NCI-H187 (cell line): ENCODE measurements at places on chromosomes 5 and 9.

DNA sequence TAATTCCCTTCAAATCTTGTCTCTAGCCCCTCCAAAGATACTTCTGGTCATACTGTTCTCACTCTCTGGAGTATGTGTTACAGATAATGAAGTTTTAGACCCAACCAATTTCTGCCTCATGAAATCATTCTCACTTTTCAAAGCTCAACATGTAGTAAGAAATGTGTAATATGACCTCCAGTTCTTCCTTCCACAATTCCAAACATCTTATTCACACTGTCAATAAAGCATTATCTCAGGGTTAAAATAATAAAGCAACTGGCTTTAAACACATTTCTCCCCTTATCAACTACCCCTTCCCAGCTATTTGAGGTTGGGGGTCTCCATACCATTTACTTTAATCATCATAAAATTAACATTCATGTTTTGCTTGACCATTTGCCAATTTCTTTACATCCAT lies 654.1 kb downstream of the RAB3C start:
- no peak for DNase-seq

DNA sequence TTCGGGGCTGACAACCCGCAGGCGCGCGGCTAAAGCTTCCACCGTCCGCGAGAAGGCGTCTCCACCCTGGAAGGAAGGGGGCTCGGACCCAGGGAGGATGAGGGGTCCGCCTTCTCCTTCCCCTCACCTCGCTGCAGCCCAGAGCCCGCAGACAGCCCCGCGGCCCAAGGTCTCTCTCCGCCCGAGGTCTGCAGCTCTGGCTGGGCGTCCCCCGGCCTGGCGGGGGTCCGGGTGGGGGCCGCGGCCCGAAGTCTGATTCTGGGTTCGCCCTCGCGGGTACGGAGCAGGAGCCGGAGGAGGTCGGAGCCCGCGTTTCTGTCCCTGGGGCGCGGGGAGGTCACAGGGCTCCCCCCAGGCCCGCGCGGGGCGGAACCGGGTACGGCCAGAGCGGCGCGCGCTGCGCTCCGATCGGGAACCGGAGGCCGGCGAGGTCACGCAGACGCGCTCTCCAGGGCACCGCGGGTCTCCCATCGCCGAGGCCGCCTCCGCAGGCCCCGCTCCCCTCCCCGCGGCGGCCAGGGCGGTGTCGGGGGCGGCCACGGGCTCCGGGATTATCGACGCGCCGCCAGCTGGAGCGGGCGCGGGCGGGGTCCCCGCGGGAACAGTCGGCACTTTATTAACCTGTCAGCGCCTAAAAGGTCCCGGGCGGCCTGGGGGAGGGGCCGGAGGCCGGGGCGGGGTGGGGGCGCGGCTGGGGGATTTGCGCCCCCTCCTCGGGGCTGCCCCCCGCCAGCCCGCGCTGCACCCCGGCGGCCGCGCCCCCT lies 11.6 kb downstream of the LHX3 start:
- DNase-seq: no peak

DNA sequence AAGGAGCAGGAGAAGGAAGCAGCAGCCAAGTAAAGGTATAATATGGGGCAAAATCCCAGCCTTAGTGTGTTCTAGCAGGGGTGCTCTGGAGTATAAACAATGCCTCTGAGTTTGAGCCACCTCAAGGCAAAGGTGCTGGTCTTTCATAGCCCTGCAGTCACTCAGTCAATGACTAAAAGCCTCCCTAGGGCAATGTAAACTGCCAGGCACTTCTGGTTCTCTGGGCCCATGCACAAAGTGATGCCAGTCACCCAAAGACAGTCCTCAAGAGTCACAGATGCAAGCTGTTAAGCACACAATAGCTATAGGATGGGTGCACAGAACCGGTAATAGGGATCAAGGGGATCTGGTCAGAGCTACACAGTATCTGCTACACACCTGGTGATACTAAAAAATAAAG lies 12.6 kb downstream of the ZBTB5 start:
- no peak for DNase-seq

GRCh38 chr9:76603448-76603895 lies 144.5 kb downstream of the GCNT1 start:
- DNase-seq: no peak

GRCh38 chr5:90902651-90903386 lies 344.2 kb downstream of the ADGRV1 start:
- DNase-seq: no peak

DNA sequence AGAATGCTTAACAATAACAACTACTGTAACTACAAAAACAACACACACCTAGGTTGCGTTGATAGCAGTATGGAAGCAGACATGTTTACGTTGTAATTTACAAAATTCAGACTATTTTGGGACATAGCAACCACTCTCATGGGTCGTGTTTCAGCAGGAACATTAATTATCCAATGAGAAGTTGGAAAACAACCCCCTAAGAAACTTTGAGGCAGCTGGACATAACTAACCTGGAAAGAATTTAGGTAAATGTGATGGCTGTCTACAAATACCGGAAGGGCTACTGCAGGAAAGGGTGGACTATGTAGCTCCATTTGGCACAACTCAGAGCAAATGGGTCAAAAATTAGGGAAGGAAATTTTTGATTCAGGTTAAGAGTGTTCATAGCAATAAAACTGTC lies 409.3 kb downstream of the ADGRV1 start:
- DNase-seq: no peak

DNA sequence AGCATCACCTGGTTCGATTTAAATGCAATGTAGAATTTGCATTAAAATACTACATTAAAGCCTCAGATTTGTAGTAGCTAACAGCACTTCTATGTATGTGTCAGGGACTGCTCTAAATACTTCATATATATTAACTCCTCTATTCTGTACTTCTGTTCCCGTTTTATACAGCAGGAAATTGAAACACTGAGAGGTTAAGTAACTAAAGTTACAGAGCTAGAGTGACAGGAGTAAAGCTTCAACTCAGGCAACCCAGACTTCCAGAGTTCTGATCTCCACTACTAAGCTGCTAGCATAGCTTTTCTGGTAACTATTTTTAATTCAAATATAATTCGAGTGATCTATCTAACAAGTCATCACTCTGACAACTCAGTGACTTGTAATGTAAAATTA lies 619 bp upstream of the APC start:
- DNase-seq: no peak

GRCh38 chr9:77935974-77936373 lies 95.6 kb downstream of the GNAQ start:
- no peak for DNase-seq

DNA sequence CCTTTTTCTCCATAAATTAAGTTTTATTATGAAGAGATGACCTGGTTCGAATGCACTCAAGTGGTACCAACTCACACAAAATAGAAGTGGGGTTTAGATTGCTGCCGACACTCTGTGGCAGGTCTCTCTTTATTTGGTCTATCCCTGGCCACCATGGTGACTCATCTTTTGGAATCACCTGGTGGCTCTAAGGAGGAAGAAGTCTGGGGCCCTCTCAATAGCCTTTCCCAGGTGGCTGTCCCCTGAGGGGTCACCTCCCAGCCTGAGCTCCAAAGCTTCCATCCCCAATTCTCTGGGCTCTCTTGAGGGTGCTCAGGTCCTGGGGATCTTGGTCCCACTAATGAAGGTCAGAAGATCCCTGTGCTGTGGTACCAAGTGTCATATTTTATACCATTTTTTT lies 136.8 kb downstream of the MVB12B start:
- no peak for DNase-seq

DNA sequence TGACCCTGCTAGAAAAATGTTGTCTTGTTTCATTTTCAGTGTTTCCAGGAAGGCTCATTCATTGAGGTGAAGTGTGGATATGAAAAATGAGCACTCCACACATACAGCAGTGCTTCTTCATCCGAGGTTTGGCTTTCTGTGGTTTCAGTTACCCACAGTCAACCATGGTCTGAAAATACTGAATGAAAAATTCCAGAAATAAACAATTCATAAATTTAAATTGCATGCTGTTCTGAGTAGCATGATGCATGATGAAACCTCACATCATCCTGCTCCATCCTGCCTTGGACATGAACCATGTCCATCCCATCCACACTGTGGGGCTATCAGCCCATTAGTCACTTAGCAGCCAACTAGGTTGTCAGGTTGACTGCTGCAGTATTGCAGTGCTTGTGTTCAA lies 10.4 kb upstream of the SLC45A2 start:
- DNase-seq: no peak

DNA sequence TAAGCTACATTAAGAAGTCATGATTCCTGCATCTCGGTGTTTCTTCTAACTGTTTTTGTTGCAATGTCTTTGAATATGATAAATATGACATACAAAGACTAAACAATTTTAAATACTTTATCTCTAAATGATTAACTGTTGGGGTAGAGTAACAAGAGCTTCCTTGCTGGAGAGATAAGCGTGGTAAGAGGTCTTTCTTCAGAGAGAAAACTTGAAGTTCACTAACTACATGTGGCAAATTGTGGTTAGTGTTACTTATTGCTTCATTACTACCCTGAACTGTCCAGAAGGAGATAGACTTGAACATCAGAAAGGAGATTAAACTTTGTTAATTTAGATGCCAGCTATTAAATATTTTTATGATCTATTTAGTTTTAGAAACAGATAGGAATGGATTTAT lies 7.0 kb upstream of the ARSB start:
- no peak for DNase-seq

DNA sequence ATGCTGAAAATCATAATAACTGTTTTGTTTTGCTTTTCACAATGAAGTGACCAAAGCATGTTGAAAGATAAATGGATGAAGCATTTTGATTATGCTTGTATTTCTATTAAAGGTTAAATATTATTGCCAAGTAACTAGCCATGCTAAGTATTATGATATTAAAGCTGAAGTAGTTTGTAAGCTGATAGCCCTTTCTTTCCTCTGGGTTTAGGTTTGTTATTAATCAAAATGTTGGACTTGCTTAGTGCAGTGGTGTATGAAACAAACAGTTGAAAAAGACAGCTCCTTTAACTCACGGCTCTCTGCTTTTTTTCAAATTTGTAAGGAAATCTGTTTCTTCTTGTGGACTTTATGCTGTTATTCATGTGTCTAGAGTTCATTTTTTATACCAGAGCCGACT lies 246.0 kb downstream of the CWC27 start:
- no peak for DNase-seq

GRCh38 chr5:54601411-54602230 lies 84.1 kb downstream of the SNX18 start:
- DNase-seq: no peak

GRCh38 chr9:70954596-70955143 lies 166.8 kb downstream of the TRPM3 start:
- DNase-seq: no peak

- DNase-seq: no peak
Measured at GRCh38 chr9:93030642-93031628, 27.6 kb upstream of the SUSD3 start.

DNA sequence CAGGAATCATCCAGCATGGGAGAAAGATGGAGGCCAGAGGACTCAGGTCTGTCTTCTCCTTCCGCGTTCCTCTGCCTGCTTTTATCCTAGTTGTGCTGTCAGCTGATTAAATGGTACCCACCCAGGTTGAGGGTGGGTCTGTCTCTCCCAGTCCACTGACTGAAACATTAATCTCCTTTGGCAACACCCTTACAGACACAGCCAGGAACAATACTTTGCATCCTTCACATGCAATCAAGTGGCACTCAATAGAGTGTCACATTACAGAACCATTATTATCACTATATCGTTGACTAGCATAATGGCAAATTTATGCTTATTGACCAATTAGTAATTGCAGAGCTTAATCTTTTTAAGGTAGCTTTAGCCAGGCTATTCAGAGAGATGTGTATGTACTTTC lies 64.8 kb downstream of the UNC13B start:
- DNase-seq: no peak

DNA sequence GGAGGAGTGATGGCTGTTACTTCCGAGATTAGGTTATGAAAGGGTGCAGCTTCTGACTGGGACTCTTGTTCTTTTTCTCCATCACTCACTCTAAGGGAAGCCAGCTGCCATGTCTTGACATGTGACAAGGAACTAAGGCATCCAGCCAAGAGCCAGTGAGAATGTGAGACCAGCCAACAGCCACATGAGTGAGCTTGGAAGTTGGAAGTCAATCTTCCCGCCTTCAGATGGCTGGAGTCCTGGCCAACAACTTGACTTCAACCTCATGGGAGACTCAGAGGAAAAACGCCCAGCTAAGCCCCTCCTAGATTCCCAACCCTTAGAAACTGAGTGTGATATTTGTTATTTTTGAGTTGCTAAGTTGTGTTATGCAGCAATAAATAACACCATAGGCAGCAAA lies 201.1 kb downstream of the SNX18 start:
- no peak for DNase-seq

DNA sequence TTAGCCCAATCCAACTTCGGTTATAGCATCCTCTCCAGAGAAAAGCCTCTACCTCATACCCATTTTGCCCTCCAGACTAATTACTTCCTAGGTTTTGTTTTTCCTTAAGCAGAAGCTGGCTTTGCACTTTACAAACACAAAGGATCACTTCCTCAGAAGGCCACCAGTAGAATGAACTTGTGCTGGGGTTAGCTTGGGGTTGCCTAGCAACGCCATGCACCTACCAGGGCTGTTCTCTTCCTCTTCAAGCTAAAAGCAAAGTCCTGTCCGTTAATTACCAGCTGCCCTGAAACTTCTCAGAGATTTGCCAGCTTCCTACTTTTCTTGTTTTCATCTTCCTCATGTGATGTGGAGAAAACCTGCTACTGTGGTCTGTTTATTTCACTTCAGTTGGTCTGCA lies 132.0 kb upstream of the WWC1 start:
- DNase-seq: no peak

DNA sequence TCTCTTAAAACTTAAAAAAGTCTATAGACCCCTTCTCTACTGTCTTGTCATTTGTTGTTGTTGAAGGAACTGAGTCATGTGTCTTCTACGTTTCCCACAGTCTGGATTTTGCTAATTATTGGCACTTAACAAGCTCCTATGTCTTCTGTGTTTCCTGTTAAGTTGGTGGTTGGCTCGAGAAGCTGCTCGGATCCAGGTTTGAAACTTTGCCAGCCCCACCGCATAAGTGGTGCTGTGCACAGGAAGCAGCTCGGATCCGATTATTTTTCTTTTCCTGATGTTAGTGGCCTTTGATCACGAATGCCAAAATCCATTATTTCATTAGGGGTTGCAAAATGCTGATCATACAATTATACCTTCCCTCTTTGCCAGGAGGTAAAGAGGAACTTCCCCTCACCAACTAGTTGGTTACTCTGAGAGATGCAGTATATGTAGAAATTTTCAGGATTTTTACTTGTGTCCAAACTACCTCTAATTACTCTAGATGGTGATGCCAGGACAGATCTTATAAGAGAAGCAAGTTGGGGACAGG lies 186.5 kb downstream of the NSG2 start:
- no peak for DNase-seq

DNA sequence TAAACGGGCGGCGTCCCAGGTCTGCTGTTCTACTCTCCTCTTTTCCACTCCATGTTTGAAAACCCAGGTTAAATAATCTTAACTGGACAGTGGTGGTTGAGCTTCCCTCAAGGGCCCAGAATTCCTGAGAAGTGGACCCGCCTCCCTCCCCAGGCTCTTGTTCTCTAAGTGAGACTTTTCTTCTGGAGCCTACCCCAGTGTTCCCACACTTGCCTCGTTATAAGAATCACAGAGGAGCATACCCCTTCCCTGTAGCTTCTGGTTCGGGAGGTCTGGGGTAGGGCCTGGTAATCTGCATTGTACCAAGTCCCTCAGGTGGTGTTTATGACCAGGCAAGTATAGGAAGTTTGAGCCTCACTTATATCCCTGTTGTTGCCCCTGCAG lies 12.0 kb downstream of the PSD2 start:
- no peak for DNase-seq

GRCh38 chr9:75369989-75370388 lies 281.7 kb downstream of the OSTF1 start:
- DNase-seq: no peak

- DNase-seq: no peak
Measured at GRCh38 chr9:26947736-26948135, 694 bp upstream of the PLAA start.

- DNase-seq: no peak
Measured at GRCh38 chr9:111926421-111926875, 29.8 kb downstream of the UGCG start.
